GM13977 (cell line): ENCODE measurements at places on chromosomes 16 and 17.
A peak's percentile ranks its signal among the peaks of the same experiment; 100 is the strongest.

- no peak for DNase-seq
Observed at GRCh38 chr17:34813290-34813689, 148.0 kb downstream of the CCT6B start.

GRCh38 chr16:2199095-2199494 lies 2.7 kb upstream of the CASKIN1 start:
- DNase-seq = no peak

DNA sequence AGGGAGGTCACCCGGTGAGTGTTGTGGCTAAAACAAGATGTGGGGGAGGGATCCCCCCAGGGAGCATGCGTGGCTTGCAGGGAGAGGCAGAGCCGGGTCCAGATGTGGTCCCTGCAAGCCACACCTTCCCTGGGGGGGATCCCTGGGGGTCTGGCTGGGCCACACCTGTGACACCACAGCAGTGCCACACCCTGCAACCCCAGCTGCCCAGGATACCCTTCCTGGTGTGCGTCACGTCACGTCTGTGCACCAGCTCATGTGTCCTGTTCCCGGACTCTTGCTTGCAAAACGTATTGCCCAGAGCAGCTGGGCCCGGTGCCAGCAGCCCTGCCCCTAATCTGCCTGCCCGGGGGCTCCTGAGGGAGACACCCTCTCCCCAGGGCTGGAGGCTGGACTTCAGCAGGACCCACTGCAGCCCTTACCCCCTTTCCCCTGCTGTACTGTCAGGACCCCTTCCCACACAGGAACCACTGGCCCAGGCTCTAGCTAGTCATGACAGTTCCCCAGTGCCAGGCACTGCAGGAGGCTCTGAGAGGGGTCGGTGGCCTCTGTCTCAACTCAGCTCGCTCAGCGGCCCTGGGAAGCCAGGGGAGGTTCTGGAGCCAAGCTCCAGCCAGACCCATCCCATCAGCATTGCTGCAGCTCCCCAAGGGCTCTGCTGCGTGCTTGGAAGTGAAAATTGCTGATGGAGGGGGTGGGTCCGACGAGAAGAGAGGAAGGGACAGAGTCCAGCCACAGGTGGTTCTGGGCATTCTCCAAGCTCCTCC lies 25.8 kb upstream of the ACSF3 start:
- no peak for DNase-seq

DNA sequence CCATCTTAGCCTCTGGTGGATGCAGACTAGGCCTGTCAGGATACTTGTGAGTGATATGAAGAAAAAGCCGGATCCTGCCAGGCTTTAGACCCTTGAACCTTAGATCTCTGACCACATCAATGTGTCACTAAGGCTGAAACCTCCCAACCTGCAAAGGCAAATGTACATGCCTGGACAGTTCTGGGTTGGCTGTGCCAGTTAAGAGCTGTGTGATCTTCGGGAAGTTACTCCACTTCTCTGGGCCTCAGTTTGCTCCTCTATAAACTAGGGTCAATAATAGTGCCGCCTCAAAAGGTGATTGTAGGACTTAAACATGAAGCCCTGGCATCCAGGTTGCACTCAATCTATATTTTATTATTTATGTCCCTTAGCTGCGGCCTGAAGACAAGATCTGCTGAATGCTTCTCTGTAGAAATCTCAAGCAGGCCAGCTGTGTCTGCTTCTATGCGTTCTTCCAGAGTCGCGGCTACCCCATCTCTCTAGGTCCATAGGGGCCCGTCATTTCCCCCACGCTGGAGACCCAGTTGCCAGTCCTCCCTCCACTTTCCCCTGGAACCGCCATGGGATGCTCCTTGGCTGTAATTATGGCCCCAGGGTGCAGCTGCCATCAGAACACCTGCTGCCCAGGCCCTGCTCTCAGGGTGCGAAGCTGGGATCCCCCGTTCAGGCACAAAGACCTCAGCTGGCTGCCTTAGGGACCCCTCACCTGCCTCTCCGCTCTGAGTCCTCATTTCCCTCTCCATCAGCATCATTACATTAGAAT lies 50.2 kb downstream of the AKAP1 start:
- DNase-seq = no peak

- DNase-seq = no peak
Observed at GRCh38 chr16:2171601-2172178, 16.1 kb downstream of the TRAF7 start.

DNA sequence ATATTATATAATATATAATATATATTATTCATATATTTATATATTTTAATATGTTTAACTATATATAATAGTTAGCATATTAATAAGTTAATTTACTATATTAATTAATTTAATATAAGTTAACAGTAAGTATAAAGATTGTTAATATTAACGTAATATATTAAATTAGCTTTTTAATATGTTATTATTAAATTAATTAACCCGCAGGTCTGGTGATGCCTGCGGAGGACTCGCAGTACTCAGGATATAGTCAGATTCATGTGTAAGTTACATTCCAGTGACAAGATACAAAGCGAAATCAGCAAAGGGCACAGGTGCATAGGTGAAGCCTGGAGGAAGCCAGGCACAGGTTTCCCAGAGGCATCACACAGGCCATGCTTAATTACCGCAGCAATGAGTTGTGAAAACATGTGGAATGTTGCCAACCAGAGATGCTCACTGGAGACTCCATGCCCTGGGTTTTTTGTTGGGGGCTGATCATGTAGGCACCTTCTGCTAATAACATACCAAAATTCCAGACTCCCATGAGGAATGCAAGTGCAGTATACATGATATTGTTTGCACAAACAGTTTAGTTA lies 130.4 kb upstream of the MPHOSPH6 start:
- no peak for DNase-seq

- DNase-seq = no peak
Observed at GRCh38 chr17:50815400-50815799, 20.0 kb upstream of the WFIKKN2 start.

- DNase-seq = no peak
Observed at GRCh38 chr17:27854163-27854562, 39.0 kb downstream of the LYRM9 start.

GRCh38 chr17:75033346-75034235 lies 13.2 kb downstream of the ATP5PD start:
- DNase-seq = peak; percentile 74

GRCh38 chr17:77959126-77959925 lies 823 bp downstream of the TNRC6C start:
- peak; percentile 64 for DNase-seq

DNA sequence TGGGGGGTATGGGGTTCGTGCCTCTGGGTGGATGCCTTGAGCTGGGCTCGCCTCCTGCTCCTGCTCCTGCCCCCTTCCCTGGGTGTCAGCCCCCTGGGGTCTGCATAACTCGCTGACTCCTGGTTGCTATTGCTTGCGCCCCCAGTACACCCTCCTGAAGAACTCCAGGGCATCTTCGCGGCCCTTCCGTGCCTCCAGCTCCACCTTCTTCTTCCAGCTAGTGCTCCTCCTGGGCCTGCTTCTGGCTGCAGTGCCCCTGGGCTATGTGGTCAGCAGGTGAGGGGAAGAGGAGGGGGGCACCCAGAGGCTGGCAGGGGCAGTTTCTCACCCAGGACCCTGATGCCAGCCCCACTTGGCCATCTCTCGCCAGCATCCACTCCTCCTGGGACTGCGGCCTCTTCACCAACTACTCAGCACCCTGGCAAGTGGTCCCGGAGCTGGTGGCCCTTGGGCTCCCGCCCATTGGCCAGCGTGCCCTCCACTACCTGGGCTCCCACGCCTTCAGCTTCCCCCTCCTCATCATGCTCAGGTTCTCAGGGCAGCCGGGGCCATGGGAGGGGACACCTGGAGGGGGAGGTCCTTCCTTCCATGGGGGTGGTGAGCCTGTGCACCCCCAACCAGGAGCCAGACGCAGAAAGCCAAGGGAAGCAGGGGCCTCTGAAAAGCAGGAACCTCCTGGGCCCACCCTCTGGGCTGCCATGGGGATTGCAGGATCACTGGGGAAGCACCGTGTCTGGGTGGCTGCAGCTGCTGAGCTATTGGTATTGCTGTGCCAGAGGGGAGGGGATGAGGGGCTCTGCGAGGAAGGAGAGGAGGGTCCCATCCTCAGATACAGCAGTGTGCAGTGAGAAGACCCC lies 7.8 kb upstream of the C17orf99 start:
- DNase-seq = no peak

DNA sequence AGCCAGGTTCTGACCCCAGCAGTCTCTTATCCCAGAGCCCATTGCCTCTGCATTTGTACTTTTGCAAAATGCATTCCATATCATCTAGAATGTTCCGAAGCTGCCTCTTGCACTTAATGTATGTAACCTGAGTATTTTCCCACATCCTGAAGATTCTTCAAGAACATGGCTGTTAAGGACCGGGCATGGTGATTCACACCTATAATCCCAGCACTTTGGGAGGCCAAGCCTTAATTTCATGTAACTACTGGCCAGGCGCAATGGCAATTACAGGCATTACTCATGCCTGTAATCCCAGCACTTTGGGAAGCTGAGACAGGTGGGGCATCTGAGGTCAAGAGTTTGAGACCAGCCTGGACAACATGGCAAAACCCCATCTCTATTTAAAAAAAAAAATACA lies 31.7 kb upstream of the GAN start:
- DNase-seq = no peak

DNA sequence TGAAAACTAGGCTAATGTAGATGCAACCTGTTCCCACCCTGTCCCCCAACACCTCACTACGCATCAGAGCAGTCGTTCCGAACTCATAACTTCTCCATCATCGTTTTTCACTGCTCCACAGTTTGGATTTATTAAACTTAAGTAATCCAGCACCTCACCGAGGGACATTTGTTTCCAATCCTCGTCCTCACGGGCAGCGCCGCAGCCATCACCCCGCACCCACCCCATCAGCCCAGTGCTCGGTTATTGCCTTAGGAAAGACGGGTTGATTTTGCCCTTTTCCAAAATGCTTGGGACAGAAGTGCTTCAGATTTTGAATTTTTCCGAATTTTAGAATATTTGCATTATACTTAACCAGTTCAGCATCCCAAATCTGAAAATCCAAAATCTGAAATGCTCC lies 71.0 kb upstream of the DOC2B start:
- DNase-seq = no peak

DNA sequence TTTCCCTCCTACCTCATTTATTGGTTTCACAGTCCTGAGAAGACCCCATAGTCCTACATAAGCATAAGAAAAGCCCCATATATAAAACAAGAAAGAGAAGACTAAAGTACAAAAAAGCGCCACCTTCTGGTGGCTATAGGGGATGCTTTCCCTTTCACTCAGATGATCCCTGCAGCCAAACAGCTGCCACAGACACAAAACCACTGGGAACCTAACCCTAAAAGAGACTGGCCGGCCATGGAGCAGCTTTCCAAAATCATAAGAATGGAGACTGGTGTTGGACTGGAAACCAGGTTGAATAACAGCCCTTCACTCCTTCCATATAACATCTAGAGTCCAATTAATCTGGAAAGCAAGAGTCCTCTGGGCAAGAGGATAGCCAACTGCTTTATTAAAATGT lies 11.4 kb downstream of the DYNC1LI2 start:
- DNase-seq = peak; percentile 64

GRCh38 chr17:55446581-55447205 lies 25.1 kb upstream of the MMD start:
- DNase-seq = no peak

DNA sequence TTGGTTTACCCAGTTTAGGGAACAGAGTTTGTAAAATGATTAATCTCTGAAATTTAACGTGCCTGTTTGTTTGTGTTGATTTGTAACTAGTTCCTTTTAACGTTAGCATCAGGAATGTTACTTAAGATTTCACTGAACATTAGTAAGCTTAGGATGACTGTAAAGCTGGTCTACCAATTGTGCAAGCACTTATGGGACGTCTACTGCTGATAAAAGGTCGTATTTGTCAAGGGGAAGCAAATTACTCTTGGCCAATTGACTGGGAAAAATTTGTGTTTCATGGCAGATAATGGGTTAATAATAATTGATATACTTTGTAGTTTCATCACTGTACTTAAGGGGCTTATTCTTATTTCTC lies 11.8 kb downstream of the METTL9 start:
- DNase-seq = no peak

- DNase-seq = no peak
Observed at GRCh38 chr17:76254275-76254674, 10.9 kb upstream of the UBALD2 start.

GRCh38 chr17:61533797-61534196 lies 57.2 kb downstream of the NACA2 start:
- no peak for DNase-seq

- DNase-seq = no peak
Observed at GRCh38 chr17:30928584-30928983, 6.8 kb downstream of the ADAP2 start.

DNA sequence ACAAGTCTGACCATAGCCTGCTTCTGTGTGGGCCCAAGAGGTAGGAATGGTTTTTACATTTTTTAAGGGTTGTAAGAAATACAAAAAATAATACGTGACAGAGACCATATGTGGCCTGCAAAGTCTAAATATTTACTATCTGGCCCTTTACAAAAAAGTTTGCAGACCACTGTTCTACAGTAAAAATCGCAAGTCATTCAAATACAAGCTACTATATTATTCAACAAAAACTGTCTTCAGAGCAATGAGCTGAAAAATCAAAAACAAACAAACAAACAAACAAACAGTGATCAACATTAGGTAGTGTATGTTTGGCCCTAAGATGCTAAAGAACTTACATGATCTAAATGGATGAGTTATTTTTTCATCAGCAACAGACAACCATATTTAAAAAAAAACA lies 32.5 kb downstream of the IKZF3 start:
- DNase-seq = no peak
